ENCODE measurements at places on chromosomes 7 and 10. TPM values are rescaled to one million over a fixed set of nuclear protein-coding genes. Genes with fewer than 3 reads are reported as not detected.

Gene PLPP4
- polyA plus RNA-seq: 4.6 TPM

Gene TRIM50
- polyA plus RNA-seq: 0.32 TPM

Gene SFTPA1
- polyA plus RNA-seq: not detected

Gene PILRA
- 12.6 TPM for polyA plus RNA-seq

Gene ASB4
- polyA plus RNA-seq: 0.10 TPM

Gene MOGAT3
- 0.90 TPM for polyA plus RNA-seq

Gene C7orf33
- polyA plus RNA-seq: not detected

Gene IGFBP1
- polyA plus RNA-seq: 0.17 TPM

Gene SAMD8
- 16.0 TPM for polyA plus RNA-seq

Gene DENND2A
- polyA plus RNA-seq: 35.5 TPM

Gene BMPER
- 22.7 TPM for polyA plus RNA-seq

Gene WNT2
- 0.93 TPM for polyA plus RNA-seq
